ENCODE measurements at places on chromosomes 5 and 9. TPM values are rescaled to one million over a fixed set of nuclear protein-coding genes. Genes with fewer than 3 reads are reported as not detected.
A peak's percentile ranks its signal among the peaks of the same experiment; 100 is the strongest.

GRCh38 chr5:38831909-38832308 is 13.9 kb upstream of the OSMR start:
- no peak for DNase-seq

DNA sequence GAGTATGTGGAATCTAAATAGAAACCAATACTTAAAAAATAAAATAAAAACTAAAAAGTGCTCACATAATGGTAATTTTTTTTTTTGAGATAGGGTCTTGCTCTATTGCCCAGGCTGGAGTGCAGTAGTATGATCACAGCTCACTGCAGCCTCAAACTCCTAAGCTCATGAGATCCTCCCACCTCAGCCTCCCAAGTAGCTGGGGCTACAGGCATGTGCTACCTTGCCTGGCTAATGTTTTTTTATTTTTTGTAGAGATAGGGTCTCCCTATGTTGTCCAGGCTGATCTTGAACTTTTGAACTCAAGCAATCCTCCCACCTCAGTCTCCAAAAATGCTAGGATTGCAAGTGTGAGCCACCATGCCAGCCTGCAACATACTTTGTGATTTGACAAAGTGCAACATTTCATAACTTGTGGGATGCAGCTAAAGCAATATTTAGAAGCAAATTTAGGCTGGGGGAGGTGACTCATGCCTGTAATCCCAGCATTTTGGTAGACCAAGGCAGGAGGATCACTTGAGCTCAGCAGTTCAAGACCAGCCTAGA is 18.4 kb downstream of the AP3B1 start:
- DNase-seq, result no peak

- no peak for DNase-seq
Measured at GRCh38 chr5:78899922-78900362, 85.2 kb downstream of the ARSB start.

DNA sequence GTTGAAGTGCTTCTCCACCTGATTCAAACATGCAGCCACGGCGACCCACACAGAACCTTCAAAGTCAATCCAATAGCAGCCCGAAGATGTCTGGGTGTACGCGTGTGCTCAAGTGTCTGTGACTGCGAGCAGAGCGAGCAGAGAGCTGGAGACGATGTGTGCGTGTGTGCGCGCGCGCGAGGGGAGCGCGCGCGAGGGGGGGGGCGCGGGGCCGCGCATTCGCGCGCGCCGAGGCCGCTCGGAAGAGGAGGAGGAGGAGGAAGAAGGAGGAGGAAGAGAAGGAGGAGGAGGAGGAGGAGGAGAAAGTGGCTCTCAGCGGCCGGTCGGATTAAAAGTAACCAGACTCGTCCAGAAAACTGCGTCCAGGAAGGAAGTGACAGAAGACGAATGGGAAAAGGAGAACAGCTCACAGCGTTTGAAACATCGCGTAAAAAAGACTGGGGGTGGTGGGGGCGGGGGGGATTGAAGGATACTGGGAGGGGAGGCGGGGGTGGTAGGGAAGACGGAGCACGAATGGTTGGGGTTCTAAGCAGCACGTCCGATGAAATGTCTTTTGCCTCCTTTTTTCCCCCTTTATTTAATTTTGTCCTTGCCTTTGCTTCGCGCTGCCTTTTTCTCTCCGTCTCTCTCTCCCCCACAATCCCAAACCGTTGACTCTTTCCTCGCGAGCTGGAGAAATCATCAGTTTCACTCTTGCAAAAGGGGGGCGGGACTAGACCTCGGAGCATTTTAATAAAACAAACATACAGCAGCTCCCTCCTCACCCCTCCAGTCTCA is at the start of gene MEF2C:
TSS of gene MEF2C (minus strand) at position 126 of the 777 bp plus-strand sequence. CDS start 59,396 bp downstream, outside the sequence.
- DNase-seq, result peak; percentile 82

- DNase-seq, result no peak
Measured at GRCh38 chr9:100441911-100442361, 15.0 kb downstream of the MSANTD3 start.

- no peak for DNase-seq
Measured at GRCh38 chr9:95940265-95940664, 64.8 kb downstream of the ERCC6L2 start.

DNA sequence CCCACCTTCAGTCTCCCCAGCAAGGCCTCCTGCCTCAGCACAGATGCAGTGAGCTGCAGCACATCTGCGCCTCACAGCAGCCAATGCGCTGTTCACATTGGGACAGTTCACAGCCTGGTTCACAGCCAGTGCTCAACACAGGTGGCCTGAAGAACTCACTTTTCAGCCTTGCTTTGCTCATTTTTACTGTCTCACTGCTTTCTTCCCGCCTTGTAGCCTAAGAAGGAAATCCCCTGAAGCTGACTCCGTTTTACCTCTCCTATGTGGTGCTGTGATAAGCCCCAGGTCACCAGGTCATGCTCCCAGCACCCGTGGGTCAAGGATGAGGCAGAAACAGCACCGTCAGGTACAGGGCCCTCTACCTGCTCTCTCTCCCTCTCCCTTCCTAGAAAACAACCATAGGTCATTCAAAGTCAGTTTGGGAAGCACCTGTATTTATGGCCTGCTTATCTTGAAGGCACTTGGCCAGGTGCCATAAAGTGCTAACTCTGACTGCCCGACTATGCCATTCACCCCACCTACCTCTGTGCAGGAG is 1.1 kb downstream of the GCNT4 start:
- no peak for DNase-seq

DNA sequence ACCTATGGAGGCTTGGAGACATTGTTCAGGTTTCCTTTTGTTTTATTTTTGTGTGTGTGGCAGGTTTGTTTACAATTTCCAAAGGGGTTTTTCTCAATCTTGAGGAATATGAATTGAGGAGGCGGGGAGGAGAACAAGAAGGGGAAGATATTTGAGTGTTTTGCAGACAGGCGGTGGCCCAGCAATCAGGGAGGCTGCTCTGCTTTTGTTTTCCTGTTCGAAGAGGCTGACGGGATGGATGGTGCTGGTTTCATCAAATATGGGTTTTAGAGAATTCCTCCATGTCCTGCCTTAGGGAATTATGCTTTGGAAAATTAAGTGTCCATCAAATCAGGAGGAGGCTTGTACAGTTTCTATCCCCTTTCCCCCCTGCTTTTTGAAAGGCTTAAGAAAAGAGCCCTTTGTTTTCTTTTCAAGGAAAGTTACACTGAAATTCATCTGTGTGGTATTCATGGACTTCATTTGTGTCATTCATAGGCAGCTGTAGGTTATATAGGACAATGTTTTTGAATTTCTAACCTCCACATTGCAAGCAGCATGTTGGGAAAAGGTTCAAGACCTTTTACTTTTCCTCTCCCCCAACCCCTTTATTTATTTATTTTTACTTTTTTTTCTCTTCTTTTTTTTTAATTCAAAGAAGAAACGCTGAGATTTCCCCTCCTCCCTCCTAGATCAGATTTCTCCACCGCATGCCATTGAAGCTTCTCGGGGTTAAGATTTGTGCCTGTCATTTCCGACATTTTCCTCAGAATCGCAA is 107.4 kb downstream of the ZNF462 start:
- DNase-seq, result no peak

DNA sequence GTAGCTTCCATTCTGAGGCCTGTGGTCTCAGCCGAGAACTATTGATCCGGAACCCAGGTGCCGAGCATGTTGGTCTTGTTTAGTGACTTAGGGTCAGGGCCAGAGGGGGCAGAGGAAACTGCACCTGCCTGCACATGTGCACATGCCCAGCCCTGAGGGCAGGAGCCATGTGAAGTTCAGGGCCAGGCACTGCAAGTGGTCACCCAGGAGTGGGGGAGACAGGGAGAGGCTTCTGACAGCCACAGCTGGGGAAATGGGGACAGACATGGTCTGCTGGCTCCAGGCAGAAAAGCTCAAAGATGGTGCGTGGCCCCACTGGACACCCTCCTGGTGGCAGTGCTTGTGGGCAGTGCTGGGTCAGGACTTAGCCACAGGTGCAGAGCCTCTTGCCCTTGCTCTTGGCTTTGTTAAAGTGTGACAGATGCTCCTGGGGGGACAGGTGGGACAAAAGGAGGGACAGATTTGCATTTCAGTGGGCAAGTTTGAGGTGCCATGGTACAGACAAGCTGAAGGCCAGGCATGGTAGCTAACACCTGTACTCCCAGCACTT is 134.4 kb downstream of the CACNA1B start:
- peak; percentile 32 for DNase-seq

GRCh38 chr5:151497391-151498002 is 50.1 kb downstream of the SLC36A1 start:
- DNase-seq, result no peak

- DNase-seq, result no peak
Measured at GRCh38 chr9:130898552-130898852, 1.9 kb upstream of the QRFP start.

DNA sequence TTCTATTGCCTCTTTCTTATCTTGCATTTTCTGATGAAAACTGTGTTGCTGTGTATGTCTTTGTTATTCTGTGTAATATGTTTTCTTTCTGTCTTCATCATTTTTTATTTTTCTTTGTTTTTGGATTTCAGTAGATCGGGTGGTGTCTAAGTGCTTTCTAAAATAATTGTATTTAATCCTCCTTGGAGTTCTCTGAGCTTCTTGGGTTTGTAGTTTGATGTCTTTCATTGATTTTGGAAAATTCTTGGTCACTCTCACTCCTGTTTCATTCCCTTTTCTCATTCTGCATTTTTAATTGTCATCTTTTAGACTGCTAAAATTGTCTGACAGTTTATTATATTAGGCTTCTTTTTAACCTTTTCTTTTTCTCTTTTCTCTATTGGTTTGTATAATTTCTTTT is 560.5 kb downstream of the IRX1 start:
- DNase-seq, result no peak

- no peak for DNase-seq
Measured at GRCh38 chr9:77019926-77020412, 514 bp downstream of the FOXB2 start.

DNA sequence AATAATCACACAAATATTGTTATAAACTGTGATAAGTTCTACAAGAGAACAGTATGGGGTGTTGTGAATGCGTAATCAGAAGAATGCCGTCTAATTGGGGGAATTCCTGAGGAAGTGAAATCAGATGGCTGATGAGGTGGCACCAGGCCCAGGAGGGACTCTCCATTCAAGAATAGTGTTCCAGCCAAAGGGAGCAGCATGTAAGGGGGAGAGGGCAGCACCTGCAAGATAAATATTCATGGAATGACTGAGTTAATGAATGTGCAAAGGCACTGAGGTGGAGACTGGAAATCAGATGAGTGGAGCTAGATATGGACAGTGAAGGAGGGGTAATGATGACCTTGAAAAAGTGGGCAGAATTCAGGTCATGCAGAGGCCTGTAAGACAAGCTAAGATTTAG is 250.6 kb downstream of the ARRDC3 start:
- no peak for DNase-seq

DNA sequence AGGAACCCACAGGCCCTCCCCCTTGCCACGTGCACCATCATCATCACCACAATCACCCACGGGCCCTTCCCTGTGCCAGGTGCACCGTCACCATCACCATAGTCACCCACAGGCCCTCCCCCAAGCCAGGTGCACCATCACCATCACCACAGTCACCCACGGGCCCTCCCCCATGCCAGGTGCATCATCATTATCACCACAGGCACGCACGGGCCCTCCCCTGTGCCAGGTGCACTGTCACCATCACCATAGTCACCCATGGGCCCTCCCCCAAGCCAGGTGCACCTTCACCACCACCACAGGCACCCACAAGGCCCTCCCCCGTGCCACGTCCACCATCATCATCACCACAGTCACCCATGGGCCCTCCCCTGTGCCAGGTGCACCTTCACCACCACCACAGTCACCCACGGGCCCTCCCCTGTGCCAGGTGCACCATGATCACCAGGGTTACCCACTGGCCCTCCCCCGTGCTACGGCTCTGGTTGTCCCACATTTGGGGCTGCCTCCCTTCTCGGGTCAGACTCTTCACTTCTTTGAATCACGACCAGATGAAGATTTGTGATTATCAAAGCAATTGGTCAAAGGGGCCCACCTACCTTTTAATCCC is 69.1 kb upstream of the OLFM1 start:
- no peak for DNase-seq

GRCh38 chr5:156385416-156385815 is 58.5 kb downstream of the SGCD start:
- no peak for DNase-seq

- no peak for DNase-seq
Measured at GRCh38 chr9:72695365-72695764, 174.0 kb downstream of the TMC1 start.

GRCh38 chr9:94681508-94681907 is 42.2 kb upstream of the FBP1 start:
- DNase-seq, result peak; percentile 49

- DNase-seq, result no peak
Measured at GRCh38 chr9:2345013-2345412, 276.6 kb upstream of the VLDLR start.

DNA sequence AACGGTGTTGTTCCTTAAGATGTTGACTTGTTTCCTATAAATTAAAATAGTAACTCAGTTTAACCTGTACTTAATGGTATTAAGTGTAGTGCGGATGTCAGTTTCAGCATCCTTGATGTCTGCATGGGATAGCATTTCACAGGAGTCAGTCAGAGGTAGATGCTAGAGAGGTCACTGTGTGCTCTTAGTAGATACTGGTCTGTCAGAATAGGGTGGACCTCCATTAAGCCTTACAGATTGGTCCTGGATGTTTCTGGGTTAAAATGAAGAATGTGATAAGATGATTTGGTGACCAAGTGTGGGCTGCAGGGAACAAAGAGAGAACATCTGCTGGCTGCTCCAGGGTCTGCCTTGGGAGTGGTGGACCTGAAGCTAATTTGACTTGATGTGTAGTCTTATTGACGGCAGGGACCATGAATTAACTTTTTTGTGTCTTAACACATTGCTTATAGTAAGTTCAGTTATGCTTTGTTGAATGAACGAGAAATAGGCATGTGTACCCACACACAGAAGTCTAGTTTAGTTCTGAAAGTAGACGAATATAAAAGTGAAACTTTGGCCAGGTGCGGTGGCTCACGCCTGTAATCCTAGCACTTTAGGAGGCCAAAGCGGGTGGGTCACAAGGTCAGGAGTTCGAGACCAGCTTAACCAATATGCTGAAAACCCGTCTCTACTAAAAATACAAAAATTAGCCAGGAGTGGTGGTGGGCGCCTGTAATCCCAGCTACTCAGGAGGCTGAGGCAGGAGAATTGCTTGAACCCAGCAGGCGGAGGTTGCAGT is 12.5 kb downstream of the RAB24 start:
- no peak for DNase-seq

TBCA gene
- total RNA-seq, result 109 TPM

NEURL1B gene
- total RNA-seq, result 4.8 TPM

CLK4 gene
- 28.2 TPM for total RNA-seq

AGXT2 gene
- 67.9 TPM for total RNA-seq

BTNL3 gene
- 0.19 TPM for total RNA-seq

ALDH7A1 gene
- 64.8 TPM for total RNA-seq

SDHA gene
- 172 TPM for total RNA-seq

PLCXD3 gene
- 0.05 TPM for total RNA-seq
